ENCODE measurements at places on chromosomes 7 and 10. TPM values are rescaled to one million over a fixed set of nuclear protein-coding genes. Genes with fewer than 3 reads are reported as not detected.
A peak's percentile ranks its signal among the peaks of the same experiment; 100 is the strongest.

- DNase-seq, result no peak
These were observed 372.1 kb upstream of the MKI67 start for GRCh38 chr10:128498378-128498730.

PRKCQ gene
- 15.2 TPM for total RNA-seq

RASSF4 gene
- total RNA-seq, result 60.9 TPM

DNA sequence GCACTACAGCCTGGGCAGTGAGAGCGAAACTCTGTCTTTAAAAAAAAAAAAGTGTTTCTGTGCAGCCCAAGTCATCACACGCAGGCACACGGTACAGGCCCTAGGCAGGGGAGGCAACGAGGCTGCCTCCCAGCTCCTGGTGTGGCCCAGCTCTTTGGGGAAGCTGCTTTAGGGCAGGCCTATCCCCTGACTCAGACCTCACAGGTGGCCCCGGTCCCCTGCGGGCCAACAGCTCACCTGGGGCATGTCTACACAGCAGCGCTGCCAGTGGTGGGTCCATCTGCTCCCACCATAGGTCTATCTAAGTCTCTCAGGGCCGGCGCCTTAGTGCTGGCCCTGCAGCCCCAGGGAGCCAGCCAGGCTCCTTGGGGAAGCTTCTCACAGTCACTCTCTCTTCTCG is 31.4 kb downstream of the ZAN start:
- no peak for DNase-seq

DNA sequence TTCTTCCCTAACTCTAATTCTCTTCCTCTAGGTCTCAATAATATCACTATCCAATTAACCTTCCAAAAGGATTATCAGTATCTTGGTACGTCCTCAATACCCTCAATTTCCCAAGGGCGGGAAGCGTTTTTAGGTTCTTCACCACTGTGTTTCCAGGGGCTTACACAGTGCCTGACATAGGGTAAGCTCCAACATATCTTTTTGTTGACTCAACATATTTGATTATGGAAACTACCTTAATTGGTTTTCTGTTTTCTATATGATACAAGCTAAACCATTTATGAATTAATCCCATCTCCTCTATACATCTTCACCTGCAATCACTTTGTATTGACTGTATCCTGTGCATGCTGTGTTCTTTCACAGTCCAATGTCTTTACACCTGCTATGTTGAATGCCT is 987.3 kb downstream of the GRID1 start:
- no peak for DNase-seq

DNA sequence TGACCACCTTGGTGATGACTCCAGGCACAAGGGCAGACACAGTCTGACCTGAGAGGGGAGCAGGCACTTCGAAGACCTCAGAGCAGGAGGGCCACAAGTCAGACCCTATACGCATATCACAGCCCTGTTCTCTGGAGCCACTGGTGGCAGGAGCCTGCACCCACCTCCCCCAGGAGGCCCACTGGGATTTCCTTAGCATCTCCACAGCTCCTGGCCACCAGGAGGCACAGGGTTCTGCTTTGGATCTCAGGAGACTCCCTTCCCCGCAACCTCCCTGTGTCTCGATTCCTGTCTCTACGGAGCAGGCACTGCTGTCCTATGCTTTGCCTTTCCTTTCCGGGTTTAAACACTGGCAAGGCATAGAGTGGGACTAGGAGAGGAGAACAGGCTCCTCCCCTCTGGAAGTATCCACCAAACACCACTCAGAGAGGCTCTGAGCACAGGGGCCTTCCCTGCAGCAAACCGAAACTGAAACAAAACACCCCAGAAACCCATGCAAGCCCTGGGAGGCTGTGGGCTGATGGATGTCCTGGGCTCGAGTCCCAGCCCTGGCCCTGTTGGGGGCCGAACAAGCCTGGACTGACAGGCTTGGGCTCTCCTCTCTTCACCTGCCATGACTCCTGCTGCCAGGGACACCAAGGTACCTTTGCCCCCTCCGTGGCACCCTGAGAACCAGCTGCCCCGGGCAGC is 166.3 kb downstream of the NEURL1 start:
- peak; percentile 92 for DNase-seq

GRCh38 chr10:80172896-80173295 is 32.4 kb downstream of the ANXA11 start:
- peak; percentile 62 for DNase-seq

DNA sequence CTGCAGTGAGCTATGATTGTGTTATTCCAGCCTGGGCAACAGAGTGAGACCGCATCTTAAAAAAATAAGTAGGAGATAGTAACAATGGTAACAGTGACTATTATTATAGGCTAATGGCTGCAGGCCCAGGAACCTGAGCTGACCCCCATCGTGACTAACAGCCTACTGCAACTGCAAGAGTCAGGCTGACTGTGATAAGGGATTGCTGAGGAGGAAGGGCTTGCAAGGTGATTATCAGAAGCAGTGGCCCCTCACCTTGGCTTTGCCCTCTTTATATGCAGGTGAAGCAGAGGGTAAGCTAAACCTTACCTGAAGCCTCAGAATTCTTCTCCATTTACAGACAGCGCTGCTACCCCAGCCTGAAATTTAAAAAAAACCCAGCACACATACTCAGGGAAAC is 83.9 kb upstream of the SDK1 start:
- DNase-seq, result no peak

DNA sequence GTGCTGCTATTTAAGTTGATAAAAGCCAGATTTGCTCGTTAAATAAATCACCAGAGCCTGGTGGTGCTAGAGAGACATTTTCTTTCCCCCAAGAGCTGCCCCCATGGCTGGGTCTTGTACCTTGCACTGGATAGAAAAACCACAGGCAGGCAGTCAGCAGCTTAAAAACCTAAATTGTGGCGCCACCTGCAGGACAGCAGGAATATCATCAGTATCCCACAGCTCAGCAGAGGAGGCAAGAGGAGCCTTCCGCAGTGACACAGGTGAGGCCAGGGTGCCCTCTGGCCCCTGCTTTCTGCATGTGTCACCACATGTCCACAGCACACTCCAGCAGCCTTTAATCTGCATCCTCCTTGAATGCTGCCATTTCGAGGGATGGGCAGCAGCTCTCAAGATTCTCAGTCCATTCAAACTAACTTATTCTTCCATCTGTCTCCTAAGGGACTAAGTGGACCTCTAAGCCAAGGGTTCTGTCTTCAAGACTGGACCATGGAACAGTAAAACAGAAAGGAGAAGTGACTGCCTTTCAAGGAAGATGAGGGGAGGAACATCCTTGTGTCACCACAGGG is 4.5 kb upstream of the PLXNA4 start:
- DNase-seq, result peak; percentile 92

DNA sequence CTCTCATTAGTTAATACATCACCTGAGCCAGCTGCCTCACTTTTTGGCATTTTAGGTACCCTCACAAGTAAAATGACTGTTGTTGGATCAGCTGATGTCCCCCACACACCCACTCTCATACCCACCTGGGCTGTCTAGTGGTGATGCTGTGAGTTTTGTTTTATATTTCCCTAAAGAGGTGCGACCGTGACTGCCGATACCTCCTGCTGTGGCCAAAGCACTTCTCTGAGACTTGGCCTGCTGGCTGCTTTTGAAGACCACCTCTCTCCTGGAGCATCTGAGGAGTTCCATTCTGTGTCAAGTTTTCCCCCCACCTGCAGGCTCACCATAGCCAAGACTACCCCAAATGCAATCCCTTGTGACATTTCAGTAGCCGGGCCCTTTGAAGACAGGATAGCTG is 6.4 kb upstream of the ACSL5 start:
- DNase-seq, result no peak

GRCh38 chr10:7605565-7606295 is 61.0 kb downstream of the ITIH5 start:
- peak; percentile 81 for DNase-seq

- DNase-seq, result no peak
These were observed 499.4 kb downstream of the RPS24 start for GRCh38 chr10:78533098-78533497.

INMT gene
- 14.5 TPM for total RNA-seq

DNA sequence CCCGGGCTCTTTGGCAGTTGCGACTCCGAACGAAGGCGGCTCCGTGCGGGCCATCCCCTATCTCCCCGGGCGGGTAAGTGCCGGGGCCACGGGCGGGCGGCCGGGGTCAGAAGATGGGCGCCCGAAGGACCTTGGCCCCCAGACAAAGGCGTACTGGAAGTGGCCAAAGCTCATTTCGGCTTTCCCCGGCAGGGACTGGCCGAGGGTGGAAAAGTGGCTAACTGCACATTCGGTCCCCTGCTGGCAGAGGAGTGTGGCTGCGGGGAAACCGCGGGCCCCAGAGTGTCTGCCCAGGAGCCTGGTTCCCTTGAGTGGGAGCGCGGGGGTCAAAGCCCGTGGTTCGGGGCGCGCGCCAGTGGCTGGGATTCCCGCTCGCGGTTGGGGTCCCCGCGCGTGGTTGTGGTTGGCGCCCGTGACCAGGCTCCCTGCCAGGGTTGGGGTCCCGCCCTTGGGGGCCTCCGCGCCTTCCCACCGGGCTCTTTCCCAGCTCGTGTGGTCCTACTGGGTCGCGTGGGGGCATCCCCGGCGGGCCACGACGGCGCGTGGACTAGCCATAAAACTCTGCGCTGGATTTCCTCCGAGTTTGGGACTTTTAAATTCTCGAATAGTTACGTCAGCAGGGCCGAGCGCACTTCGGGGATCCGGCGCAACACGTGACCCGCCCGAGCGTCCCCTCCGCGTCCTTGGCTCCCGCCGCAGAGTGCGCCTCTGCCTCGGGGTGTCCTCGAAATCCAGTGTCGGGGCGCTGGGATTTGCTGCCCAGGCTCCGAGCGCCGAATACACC is 124.4 kb downstream of the TACC2 start:
- peak; percentile 84 for DNase-seq

VSTM4 gene
- total RNA-seq, result 56.1 TPM

DNA sequence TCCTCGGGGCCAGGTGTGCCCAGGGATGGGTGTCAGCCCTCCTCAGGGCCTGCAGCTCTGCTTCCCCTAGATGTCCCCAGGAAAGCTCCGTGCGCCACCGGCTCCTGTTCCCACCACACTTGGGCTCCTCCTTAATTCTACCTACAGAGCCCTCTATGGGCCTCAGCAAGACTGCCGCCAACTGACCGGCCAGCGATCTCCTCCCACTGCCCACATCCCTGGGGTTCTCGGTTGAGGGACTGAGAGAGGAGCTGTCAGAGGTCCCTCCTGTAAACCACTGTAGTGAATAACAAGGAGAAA is 5.3 kb upstream of the LDB3 start:
- no peak for DNase-seq
